Activated CD8-positive, alpha-beta memory T cell treated with anti-CD3 and anti-CD28 coated beads for 24 hours (primary cell): ENCODE measurements at places on chromosomes 5 and 9.

DNA sequence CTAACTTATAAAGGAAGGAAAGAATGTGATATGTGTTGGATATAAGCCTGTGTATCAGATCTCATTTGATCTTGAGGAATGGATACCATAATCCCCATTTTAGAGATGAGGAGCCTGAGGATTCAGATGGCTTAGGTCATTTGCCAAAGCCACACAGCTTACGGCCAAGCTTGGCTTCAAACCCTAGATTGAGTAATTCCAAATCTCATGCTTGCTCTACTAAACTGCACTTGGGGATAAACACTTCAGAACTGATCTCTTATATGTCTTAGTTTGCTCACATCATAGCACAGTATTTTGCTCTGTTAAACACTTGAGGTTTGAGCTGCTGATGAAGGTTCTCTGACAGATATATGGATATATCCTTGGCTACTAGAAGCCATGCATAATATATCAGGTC lies 504.4 kb downstream of the NTRK2 start:
- DNase-seq, result no peak

- DNase-seq, result no peak
Measured at GRCh38 chr9:136711751-136712689, at the start of gene DIPK1B. TSS of gene DIPK1B (plus strand) at chr9:136712572. CDS start at chr9:136712666, 94 bp downstream.

- DNase-seq, result no peak
Measured at GRCh38 chr5:34013547-34013946, 5.7 kb upstream of the AMACR start.

GRCh38 chr9:125600194-125600593 lies 106.8 kb downstream of the MAPKAP1 start:
- DNase-seq, result no peak

DNA sequence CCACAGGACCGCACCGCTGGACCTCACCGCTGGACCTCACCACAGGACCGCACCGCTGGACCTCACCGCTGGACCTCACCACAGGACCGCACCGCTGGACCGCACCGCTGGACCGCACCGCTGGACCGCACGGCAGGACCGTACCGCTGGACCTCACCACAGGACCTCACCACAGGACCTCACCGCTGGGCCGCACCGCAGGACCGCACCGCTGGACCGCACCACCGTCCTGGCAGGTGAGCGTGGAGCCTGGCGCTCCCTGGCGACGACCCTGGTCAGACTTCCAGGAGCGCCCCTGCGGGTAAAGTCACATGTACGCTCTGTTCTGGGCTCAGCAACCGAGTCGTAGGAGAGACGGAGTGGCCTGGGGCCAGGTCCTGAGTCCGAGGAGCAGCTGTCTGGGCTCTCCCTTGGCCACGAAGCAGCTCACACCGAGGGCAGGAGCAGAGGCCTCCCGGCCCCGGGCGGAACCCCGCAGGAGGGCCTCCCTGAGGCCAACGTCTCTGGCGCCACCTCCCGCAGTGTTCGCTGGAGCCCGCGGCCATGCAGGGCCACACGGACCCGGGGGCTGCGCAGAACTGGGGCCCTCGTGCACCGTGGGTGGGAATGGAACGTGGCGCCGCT lies 30.5 kb downstream of the MRPL36 start:
- no peak for DNase-seq

GRCh38 chr5:176425138-176425537 lies 8.8 kb upstream of the CLTB start:
- DNase-seq, result no peak

DNA sequence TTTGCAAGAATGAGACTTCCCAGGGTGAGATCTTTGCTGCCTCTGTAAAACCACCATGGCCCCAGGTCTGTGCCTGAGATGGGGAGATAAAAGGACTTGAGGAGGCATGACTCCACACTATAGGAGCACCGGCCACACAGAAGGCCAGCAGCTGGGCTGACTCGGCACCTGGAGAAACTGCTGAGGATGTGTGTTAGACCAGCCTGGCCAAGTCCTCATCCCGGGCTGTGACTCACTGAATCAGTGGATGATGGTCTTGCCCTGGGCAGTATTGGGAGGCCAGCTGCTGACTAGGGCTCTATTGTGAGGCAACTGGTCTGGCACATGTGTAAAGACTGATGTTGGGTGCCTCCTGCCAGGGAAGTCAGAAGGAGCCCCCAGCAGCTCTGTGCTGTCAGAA lies 286.2 kb downstream of the ACTL7B start:
- no peak for DNase-seq

DNA sequence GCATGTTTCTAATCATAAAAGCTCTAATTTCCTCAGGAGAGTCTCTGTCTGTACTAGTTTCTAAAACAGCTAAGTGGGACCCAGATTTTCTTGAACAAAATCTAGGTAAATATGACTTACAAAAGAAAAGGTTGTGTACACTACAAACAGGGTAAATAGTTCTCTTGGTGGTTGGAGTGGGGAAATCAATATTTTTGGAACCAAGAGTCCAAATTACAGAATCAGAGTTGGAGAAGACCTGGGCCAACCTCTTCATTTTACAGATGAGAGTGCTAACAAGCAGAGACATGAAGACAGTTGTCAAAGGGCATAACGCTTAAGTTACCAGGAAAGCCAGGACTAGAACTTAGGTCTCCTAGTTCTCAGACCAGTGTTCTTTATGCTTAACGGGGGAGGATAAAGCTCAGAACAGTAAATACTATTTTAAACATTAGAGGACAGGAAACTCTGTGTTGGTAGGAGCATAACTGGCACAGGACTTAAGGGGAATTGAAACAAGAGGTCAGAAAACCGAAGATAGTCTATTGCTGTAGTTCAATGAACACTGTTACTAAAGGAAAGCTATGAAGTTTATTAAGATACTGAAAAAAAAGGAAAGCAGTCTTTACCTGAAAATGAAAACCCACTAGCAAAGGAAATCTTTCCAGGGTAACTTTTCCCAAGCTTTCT lies 9.3 kb upstream of the GOLGA1 start:
- DNase-seq, result no peak

DNA sequence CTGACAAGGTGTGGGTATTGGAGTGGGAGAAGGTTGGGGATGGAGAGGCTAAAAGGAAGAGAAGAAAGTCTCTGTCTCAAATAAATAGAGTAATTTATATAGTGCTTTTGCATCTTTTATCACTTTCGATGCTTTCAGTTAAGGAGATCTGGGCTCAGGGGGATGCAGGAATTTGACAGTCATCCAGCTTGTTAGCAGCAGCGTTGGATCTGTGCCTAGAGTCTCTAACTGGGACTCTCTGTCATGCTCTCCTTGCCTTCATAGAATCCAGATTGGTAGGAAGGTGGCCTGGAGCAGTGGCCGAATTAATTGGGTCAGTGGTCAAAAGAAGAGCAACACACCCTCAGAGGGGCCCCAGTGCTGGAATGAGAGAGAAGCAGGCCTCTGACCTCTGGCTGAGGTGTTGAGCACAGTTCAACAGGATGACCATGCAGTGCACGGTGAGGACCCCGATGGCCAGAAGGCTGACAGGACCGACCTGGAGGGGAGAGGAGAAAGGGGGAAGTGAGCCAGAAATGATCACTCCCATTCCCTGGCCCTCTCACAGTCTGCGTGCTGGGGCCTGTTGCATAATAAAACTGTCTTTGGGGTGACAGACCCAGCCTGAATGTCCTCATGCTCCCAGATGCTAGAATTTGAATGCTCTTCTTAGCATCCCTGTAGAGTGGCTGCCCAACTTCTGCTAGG lies 7.6 kb downstream of the SLC36A3 start:
- DNase-seq, result no peak

DNA sequence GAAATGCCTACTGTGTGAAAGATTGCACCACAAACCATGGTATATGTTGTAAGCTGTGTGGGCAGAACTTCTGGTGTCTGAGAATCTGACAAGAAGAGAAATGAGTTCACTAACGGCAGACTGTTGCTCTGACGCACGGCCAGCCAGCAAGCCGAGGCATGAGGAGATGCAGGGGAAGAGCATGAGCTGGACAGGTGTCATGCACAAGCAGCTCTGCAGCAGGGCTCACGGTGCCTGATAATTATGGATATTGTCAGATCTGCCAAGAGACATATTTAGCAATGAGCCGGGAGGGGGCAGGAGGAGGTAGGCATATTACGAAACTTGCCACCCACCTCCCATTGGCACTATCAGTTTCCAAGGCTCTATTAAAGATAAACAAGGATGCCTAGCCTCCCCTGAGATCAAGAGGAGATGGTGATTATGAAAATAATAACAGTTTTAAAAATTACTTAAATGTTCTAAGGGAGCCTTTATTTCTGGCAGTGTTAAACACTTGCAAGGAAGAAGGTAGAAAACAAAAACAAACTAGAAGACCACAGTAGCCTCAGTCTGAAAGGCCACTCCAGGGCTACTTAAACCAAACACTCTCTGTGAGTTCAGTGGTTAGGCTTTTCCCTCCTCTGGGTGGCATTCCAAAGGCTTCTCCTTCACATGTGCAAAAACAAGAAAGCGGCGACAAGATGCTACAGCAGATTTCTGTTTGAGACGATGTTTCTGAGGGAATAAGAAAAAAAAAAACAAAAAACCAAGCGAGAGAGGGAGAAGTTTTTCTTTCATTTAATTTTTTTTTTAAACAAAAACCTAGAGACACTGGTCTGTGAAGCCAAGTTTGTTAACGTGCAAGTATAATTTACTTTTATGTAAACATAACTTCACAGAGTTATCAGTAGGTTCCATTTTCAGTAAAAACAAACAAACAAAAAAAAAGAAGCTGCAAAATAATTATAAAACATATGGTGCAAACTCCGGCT lies 339.5 kb downstream of the BNC2 start:
- no peak for DNase-seq

- DNase-seq, result no peak
Measured at GRCh38 chr5:57552033-57552432, 69.4 kb upstream of the ACTBL2 start.

- DNase-seq, result no peak
Measured at GRCh38 chr9:123312306-123312877, 43.6 kb upstream of the CRB2 start.

DNA sequence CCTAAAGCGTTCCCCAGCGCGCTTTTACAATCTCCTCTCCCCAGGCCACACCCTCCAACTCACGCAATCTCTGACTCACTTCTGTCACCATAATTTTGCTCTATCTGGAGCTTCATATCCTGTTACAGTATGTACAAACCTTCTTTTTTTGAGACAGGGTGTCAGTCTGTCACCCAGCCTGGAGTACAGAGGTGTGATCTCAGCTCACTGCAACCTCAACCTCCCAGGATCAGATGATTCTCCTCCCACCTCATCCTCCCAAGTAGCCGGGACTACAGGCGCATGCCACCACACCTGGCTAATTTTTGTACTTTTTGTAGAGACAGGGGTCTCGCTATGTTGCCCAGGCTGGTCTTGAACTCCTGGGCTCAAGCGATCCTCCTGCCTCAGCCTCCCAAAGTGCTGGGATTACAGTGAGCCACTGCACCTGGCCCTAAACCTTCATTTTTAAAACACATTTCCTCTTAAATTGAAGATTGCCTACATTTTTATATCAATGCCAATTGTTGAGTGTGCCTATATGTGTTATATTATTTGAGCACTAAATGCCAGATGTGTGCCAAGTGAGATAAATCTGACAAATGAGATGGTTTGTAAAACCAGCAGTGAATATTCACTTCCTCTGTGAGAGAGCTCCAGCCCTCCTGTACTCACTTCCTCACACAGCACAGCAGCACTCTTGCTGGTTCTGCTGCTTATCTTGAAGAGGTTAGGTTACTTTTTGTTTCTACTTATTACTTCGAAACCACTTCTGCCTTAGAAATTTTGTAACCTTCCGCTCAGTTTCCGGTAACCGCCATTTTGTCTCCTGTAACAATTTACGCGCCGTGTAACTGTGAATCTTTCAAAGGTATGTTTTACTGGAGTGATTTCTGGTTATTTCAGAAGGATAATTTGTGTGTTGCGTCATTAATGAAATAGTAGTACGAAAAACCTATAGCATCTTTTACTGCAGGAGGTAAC lies 57.9 kb downstream of the DOCK8 start:
- DNase-seq, result peak; percentile 77

- no peak for DNase-seq
Measured at GRCh38 chr5:75439276-75439675, 72.2 kb downstream of the CERT1 start.

- DNase-seq, result no peak
Measured at GRCh38 chr5:10668697-10669096, 92.3 kb downstream of the DAP start.

DNA sequence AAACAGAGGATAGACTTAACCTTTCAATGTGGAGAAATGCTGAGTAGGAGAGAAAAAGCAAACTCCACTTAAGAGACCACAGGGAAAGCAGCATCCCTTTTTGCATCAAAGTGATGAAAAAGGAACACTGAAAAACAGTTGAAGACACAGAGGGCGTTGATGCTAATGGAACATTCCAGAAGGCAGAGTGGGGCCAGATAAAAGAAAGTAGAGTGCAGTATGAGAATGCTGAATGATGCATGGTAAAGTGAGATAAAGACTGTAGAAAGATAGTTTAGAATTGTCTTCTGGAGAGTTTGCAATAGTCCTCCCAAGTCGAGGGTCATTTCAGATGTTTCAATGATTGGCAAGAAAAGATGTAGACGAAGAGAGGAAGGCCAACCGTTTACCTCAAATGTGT lies 574.3 kb downstream of the PRR16 start:
- no peak for DNase-seq
